ENCODE measurements at places on chromosomes 16 and 17.

GRCh38 chr16:49739381-49739780 lies 116.5 kb downstream of the ZNF423 start:
- DNase-seq = no peak

- DNase-seq = no peak
Observed at GRCh38 chr16:12590409-12590808, 213.3 kb downstream of the CPPED1 start.

DNA sequence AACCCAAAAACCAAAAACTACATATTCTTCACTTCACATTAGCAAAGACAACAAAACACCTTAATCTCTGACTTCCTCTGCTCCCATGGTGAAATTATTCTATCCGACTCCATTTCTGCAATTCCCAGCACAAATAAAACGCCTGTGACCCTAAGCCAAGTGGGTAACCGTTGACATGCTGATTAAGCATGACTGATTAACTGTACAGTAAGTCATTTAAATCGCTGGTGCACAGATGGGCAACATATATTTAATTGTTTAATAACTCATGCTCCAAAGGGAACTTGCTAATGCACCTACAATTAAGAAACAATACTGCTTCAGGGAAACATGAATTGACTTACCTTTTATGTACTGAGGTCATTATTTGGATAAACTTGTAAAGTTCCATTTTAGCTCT lies 436.7 kb downstream of the KIF2B start:
- no peak for DNase-seq

- no peak for DNase-seq
Observed at GRCh38 chr16:49660626-49661025, 195.3 kb downstream of the ZNF423 start.

DNA sequence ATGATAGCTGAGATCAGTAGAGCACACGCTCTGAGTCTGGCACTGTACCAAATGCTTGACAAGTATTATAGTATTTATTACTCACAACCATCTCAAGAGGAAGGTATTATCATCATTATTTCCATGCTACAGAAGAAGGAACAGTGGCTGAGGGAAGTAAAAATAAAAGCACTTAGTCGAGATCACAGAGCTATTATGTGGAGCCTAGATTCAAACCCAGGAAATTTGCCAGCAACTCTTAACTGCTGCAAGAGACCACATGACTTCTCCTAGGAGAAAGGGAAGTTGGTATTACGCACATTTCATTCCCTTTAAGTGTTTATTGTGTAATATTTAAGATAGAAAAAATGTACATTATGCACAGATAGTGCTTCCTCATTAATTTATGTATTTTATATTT lies 1.0 kb upstream of the RHOT1 start:
- DNase-seq = no peak

GRCh38 chr16:84545114-84545737 lies 40.8 kb upstream of the MEAK7 start:
- no peak for DNase-seq
